ENCODE measurements at places on chromosomes 12 and 14.

GRCh38 chr12:124652661-124653060, 85.2 kb upstream of the NCOR2 start:
- no peak for DNase-seq

GRCh38 chr12:62792236-62792870, 142.6 kb downstream of the PPM1H start:
- no peak for DNase-seq

GRCh38 chr14:85545738-85546137, 15.8 kb downstream of the FLRT2 start:
- DNase-seq, result no peak

- DNase-seq, result no peak
These were observed at the start of gene BIN2 for GRCh38 chr12:51323966-51324895. BIN2 (minus strand) TSS chr12:51324174; CDS start chr12:51324102, 72 bp downstream.

GRCh38 chr14:70881549-70882177, 25.6 kb upstream of the PCNX1 start:
- no peak for DNase-seq

DNA sequence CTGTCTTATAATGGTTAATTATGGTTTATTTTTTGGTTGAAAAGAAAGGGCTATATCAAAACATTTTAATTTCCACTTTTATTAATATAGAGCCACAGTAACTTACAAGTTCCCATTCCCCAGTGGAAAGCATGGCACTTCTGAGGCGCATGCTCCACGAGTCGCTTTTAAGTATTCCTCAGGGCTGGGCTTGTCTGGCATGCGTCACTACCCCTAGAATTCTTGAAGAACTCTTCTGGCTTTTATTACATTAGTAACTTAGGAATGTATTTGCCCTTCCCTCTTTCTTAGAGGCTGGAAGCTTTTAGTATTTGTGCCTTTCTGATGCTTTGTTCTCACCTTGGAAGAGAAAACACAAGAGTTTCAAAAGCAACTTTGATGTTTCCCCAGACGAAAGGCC, 81.1 kb downstream of the ESR2 start:
- DNase-seq, result no peak

GRCh38 chr12:132813443-132813842, 15.2 kb downstream of the GOLGA3 start:
- no peak for DNase-seq

- DNase-seq, result no peak
These were observed 41.3 kb upstream of the SYCP3 start for GRCh38 chr12:101780599-101780998.

GRCh38 chr12:72053604-72054003, 115.0 kb downstream of the TPH2 start:
- DNase-seq, result no peak

DNA sequence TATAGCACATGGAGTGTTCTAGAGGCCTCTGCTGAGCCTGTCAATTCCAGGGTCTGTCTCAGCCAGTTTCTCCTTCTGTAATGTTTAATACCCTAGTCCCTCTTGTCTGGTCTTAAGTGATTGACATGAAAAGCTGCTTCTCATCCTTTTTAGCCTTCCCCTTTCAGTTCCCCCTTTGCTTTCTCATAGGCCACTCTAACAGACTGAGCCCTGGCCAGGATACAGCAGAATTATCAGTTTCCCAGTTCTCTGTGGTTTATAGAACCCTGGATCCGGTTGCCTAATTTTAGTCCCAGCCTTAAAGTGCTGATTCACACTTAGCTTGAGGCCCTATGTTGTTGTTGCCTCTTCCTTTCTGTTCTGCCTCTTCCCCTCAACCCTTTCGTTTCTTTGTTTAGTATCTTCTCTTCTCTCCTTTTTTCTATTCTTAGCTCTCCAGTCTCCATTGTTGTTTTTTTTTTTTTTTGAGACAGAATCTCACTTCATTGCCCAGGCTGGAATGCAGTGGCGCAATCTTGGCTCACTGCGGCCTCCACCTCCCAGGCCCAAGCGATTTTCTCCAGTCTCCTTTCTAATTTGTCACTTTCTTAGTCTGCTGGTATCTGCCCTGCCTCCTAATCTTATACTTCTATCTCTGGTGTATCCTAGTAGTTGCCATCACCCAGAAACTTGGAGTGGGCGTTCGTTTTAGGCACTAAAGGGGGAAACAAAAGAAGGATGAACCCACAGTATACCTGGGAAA, 2.9 kb upstream of the BIN2 start:
- DNase-seq, result no peak

DNA sequence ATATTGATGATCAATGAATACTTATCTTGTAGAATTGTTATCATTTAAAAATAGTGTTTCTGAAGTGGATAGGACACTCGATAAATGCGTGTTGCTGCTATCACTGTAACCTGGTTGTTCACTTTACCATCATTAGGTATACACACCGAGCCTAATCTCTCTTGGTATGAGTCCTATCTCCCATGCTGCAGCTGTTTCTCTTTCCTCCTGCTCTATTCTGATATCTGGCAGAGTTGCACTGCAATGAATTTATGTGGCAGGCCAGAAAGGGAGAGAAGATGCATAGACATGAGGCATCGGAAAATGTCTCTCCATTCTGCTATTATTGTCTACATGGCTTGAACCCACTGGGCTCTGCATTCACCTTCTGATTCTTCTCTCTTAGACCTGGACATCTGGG, 26.7 kb downstream of the KCNK10 start:
- no peak for DNase-seq
